Lung (tissue), 17 donors: ENCODE measurements at places on chromosomes 5 and 9.

- DNase-seq: peak; percentile 60
These were observed 59.4 kb upstream of the RAPGEF1 start for GRCh38 chr9:131799177-131799823.

DNA sequence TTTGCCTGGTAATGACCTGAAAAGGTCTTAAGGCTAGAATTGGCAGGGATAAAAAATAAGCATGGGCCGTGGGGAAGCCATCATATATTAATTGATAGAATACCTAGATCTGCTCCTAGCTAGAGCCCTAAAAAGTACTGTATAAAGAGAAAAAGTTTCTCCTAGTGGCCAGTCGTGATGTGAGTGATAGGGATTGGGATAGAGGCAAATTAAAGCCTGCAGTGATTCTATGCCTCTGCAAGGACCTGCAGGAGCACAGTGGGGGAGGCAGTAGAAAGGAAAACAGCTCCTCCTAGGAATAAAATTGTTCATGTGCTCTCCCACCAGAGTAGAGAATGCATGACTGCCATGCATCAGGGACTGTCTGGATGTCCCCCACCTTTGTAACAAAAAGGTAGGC is 56.2 kb upstream of the FTMT start:
- DNase-seq: no peak

GRCh38 chr5:57327561-57328367 is 153.9 kb downstream of the GPBP1 start:
- DNase-seq: no peak

DNA sequence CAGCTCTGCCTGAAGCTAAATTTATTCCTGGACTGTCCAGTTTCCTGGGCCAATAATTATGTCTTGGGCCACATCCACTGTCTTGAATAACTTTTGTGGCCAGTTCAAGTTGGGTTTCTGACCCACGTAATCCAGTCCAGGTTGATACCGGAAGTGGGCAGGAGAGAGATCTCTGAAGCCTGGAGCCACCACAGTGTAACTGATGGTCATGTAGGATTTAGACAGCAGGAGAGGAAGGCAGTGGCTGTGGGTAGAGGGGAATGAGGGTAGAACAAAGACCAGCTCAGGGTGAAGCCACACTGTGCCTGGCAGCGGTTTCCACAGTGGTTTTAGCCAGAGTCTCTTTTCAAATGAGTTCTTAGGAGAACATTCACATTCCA is 30.2 kb downstream of the SH3PXD2B start:
- DNase-seq: no peak

- no peak for DNase-seq
These were observed 75.7 kb upstream of the FBN2 start for GRCh38 chr5:128613766-128614165.

DNA sequence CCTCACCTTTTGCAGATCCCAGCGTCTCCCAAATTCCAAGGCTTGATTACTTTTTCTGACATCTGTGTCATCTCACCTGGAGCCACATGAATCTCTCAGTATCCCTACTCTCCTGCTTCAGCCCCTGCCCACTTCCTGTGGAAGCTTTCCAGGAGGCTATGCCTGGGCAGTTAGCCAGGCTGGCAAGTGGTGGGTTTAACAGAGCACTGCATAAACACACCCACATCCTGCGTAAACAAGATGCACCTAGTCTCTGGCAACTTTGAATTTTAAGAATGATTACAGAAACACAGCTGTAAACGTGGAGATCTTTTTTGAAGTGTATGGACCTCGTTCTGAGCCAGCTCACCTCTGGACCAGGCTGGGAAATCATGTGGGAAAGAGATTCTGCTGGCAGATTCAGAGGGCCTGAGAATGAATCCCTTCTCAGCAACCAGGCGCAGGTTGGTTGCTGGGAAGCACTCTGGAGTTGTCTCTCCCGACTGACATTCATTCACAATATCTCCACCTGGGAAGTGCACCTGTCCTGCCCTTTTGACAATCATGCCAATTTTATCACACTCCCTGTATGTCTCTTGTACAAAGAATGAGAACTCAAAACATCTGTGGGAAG is 55.7 kb upstream of the FANCC start:
- no peak for DNase-seq

- no peak for DNase-seq
These were observed 85.1 kb upstream of the LRRTM2 start for GRCh38 chr5:138960145-138960692.

DNA sequence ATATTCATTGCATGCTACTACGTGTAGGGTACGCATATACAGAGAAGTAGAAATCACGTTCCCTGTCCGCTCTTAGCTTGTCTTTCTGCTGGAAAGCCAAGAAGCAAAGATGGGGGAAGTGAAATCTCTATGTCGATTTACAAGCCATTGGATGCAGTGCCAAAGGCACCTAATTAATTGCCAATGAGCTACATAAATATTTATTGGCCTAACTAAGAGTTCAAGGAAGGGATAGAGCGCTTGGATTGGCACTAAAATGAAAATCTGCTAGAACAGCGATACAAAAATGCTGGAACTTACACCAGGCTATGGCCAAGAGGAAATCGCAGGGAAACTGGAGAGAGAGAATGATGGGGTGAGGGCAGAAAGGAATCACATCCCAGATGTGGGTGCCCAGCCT is 10.8 kb downstream of the SMIM23 start:
- DNase-seq: peak; percentile 79

DNA sequence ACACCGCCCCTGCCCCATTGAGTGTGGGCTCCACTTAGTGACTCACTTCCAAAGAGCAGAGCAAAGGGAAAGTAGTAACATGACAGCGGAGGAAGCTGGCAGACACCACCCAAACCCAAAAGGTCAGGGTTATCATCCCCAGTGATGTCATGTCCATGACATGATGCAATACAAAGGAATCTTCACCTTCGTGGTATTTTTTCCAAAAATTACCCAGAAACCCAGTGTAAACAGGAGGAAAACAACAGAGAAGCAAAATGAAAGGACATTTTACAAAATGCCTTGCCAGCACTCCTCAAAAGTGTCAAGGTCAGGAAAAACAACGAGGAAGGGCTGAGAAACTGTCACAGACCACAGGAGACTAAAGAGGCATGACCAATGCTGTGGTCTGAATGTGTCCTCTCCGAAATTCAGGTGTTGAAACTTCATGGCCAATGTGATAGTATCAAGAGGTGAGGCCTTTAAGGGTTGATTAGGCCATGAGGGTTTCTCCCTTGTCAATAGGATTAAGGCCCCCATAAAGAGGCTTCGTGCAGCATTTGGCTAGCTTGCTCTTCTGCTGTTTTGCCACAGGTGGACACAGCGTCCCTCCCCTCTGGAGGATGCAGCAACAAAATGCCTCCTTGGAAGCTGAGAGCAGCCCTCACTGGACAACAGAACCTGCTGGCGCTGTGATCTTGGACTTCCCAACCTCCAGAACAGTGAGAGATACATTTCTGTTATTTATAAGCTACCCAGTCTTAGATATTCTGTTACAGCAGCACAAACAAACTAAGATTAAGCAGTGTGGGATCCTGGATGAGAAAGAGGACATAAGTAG is 30.5 kb upstream of the MED10 start:
- no peak for DNase-seq

- no peak for DNase-seq
These were observed 52.6 kb upstream of the CNOT6 start for GRCh38 chr5:180441564-180442051.

GRCh38 chr5:28296254-28297013 is 1258.0 kb upstream of the CDH9 start:
- DNase-seq: no peak
